ENCODE measurements at places on chromosomes 2 and 18.
A peak's percentile ranks its signal among the peaks of the same experiment; 100 is the strongest.

GRCh38 chr2:6526093-6526824 is 339.4 kb downstream of the CMPK2 start:
- DNase-seq: peak; percentile 15

GRCh38 chr2:145644820-145645302 is 1124.9 kb upstream of the ZEB2 start:
- DNase-seq: no peak

DNA sequence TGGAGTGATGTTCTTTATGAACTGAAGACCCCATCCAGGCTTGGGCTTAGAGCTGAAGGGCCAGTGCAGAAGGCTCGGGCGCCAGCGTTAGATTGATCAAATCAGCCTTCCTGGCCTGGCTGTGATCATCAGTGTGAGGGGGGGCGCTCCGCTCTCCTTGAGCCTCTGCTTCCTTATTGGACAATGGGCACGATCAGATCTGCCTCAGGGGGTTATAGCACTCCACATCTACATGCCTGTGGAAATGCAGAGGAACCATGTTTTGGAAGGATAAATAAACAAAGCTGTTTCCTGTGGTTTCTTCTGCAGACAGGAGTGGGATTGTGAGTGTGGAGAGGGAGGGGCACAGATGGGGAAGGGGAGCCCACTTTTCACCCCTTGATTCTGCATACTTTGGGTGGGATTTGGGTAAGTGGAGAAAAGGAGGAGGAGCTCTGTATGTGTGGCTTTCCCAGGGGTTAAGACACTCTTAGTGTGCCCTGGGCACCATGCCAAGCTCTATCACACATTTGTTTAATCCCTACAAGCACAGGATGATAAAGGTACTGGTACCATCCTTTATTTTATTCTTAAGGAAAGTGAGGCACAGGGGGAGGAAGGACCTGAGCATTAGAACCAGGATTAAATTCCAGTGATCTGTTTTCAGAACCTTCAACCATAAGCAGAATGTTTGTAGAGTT is 150.5 kb downstream of the EN1 start:
- no peak for DNase-seq

DNA sequence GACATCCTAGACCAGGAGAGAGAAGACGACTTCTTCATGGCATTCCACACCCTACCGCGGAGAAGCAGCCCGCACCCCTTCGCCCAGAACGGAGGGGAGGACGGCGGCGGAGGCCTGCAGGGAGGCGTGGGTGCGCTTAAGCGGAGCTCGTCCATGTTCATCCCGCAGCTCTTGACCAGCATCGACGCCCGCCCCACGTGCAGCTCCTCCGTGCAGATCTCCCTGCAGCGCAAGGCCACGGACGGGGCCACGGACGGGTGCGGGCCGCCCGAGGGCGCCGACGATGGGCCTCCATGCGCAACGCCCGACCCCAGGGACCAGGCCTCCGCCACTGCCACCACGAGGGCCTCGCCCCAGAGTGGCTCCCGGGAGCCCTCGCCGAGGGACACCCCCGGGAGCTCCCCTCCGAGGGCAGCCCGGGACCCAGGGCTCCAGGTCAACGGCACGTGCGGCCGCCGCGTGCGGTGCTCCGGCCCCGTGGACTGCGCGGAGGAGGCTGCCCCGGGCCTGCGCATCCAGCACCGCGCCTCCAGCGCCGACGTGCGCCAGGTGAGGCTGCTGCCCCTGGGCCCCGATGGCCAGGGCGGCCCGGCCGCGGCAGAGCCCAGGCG is 211.8 kb downstream of the NEDD4L start:
- DNase-seq: no peak

- DNase-seq: peak; percentile 95
Measured at GRCh38 chr18:58862851-58863538, 1.7 kb upstream of the ZNF532 start.

DNA sequence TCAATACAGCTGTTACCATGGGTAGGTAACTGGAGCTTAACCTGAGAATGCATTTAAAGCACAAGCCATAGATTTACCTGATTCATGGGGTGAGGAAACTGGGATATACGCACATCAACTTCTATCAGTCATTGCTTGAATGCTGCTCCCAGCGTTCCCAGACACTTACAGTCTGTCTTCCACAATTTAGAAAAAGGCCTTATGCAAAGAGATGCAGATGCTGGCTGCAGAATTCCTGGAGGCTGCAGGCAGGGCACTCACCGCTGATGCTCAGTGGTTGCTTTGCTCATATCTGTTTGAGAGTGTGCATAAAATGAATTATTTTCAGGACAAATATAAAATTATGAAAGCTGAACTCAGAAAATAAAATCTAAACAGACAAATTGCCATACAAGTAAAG is 950.7 kb upstream of the PIK3C3 start:
- DNase-seq: no peak

DNA sequence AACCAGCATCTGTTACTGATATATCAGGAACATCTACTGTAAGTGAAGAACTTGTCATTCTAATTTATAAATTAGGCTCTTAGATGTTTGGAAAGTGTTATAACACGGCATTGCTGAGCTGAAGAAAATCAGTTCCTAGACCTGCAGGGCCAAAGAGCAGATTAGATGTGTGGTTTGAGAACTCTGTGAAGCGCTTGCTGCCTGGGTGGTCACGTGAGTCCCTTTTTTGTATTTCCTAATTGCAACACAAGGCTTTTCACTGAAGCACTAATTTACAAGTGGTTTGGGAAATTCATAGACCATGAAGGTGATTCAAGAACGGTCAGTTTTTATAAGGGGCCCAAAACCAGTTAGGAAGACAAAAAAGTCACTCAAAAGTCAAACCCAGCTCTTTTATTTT is 106.9 kb upstream of the SP3 start:
- DNase-seq: no peak

- DNase-seq: no peak
Measured at GRCh38 chr2:217467331-217467730, 535.5 kb downstream of the TNS1 start.

- DNase-seq: no peak
Measured at GRCh38 chr2:8436585-8436984, 245.3 kb upstream of the ID2 start.

GRCh38 chr2:174561283-174561971 is 36.2 kb downstream of the WIPF1 start:
- no peak for DNase-seq

DNA sequence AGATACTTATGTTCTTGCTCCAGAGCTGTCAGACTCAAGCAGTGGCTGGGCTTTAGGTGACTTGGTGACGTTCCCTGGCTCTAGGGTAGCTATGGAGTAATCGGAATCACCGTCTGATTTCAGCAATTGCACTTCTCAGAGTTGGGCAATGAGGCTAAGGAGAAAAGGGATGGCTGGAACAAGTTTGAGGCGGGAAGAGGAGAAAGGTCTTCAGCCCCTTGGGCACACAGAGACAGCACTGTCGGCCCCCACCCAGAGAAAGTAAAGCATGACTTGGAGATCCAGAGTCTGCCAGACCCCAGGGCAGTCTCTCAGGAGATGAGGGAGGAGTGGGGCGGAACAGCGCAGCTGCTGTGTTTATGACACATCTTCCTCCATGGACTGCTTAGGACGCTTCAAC is 114.5 kb downstream of the KLHL29 start:
- DNase-seq: no peak

DNA sequence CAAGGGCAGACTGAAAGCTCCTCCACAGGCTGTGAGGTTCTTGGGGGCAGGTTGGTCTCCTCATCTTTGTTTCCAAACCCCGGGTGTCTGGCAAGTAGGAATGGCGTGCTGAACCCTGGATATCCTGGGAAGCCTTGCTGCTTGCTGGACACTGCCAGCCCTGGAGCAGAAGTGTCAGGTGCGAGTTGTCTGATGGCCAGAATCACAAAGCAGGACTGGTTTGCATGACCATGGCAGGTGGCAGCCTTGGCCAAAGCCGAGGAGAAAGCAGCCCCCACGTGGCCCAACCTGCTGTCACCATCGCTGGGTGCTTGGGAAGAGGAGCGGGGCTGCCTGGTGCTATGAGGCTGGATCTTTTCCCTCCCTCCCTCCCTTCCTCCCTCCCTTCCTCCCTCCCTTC is 309.5 kb upstream of the HS6ST1 start:
- no peak for DNase-seq

- no peak for DNase-seq
Measured at GRCh38 chr2:229454934-229455631, 184.0 kb upstream of the PID1 start.

- DNase-seq: no peak
Measured at GRCh38 chr2:207531032-207531952, 1.5 kb downstream of the CREB1 start.

DNA sequence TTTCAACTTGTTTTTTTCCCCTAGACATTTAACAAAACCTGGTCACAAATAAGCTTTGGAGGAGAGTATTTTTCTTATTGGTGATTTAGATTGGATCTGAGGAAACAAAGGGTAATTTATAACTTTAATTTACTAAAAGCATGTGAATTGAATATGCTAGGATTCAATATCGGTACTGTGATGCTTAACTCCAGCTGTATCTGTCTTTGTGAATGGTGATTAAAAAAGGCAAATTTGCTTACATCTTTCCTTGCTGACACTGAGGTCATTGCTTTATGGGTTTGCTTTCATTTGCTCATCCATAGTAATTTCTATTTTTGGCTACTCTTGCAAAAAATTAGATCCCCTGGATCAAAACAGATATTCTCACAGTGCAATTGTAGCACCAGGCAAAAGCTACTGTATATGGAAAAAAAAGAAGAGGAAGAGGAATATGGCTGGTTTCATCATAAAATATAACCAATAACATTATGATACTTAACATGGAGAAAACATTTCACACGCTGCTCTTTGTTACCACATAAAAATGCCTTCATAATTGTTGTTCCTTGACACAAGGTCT is 832.0 kb upstream of the ZEB2 start:
- DNase-seq: no peak

GRCh38 chr2:117956036-117956796 is 57.7 kb downstream of the CCDC93 start:
- DNase-seq: no peak

- DNase-seq: peak; percentile 56
Measured at GRCh38 chr18:68623342-68623741, 91.6 kb downstream of the TMX3 start.

- DNase-seq: no peak
Measured at GRCh38 chr2:118832071-118832790, 15.2 kb downstream of the EN1 start.

- DNase-seq: no peak
Measured at GRCh38 chr2:15378148-15378908, 182.8 kb downstream of the NBAS start.
